ENCODE measurements at places on chromosomes 2 and 18. TPM values are rescaled to one million over a fixed set of nuclear protein-coding genes. Genes with fewer than 3 reads are reported as not detected.

GRCh38 chr2:21693081-21693480 is 569.3 kb downstream of the TDRD15 start:
- H3K27ac ChIP-seq = no peak overlapping the region
- no peak for DNase-seq
- H3K4me1 ChIP-seq = no peaks in the 10 kb centered on the region
- H3K27me3 ChIP-seq = no peaks in the 10 kb centered on the region
- H3K4me3 ChIP-seq = no peak overlapping the region
- no peaks in the 10 kb centered on the region for H3K36me3 ChIP-seq

The GKN1 gene
- not detected for total RNA-seq

DNA sequence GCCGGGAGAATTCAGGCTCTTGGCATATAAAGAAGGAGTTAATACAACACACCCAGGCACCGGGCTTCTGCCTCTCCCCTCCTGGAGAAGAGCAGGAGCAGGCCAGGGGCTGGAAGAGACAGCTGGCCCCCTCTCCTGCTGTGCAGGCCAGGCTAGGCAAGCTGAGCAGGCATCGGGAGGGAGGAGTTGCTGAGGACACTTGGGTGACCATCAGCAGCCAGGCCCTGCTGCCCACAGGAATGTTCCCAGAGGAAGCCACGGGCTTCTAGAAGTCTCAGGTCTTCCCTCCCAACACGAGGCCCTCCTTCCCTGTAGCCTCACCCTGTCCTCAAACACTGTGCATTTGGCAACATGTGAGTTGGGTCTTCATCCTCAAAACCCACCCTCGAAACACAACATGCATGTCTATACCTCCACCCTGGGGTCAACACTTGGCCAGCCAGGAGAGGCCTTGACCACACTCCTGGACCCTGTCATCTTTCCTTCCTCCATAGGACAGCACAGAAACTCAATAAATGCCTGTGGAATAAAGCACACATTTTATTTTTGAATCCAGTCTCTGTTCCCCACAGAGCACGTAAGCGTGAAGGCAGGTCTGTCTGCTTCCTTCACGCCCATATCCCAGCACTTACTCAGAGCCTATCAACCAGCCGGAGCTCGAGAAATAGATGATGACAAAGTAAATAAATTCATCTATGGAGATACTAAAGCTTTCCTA is 433.8 kb upstream of the ID2 start:
- no peaks in the 10 kb centered on the region for H3K27me3 ChIP-seq
- no peaks in the 10 kb centered on the region for H3K4me1 ChIP-seq
- no peak overlapping the region for H3K4me3 ChIP-seq
- no peaks in the 10 kb centered on the region for H3K36me3 ChIP-seq
- H3K27ac ChIP-seq = no peak overlapping the region

GRCh38 chr2:134717286-134718022 is 1.3 kb downstream of the TMEM163 start:
- H3K36me3 ChIP-seq = no peaks in the 10 kb centered on the region
- H3K27ac ChIP-seq = no peak overlapping the region
- peaks cover 4% of the 10 kb centered on the region for H3K27me3 ChIP-seq
- peaks cover 6% of the 10 kb centered on the region for H3K4me1 ChIP-seq

DNA sequence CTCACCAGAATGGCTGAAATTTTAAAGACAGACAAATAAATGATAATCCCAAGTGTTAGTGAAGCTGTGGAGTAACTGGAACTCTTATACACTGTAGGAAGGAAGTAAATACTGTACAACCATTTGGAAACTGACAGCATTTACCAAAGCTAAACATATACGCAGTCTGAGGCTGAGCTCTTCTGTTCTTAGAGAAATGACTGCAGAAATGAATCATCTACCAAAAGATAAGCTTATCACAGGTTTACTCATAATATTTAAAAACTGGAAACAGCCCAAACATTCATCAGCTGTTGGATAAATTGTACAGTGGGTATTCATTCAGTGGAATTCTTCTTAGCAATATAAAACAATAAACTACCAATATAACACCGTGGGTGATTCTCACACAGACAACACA is 218.2 kb upstream of the RAB12 start:
- H3K27me3 ChIP-seq = no peaks in the 10 kb centered on the region

- no peaks in the 10 kb centered on the region for H3K27me3 ChIP-seq
- H3K4me3 ChIP-seq = no peak overlapping the region
- no peak overlapping the region for H3K27ac ChIP-seq
- no peaks in the 10 kb centered on the region for H3K36me3 ChIP-seq
Measured at GRCh38 chr2:175815537-175815936, 186.5 kb downstream of the LNPK start.

DNA sequence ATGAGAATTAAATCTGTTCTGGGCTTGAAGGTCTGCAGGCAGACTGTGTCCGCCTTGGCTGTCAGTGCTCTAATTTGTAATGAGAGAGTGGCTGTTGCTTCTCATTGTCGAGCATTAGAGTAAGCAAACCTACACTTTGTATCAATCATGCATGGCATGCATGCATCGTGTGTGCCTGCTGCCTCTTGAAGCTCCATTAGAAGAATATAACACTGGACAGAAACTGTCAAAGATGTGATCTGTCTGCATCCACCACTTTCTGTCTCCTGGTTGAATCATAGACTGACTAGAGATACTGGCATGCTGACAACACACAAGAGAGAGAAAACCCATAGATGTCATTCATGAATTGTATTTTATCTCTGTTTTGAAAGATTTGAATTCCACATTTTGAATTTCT is 275.0 kb upstream of the NXPH2 start:
- no peaks in the 10 kb centered on the region for H3K36me3 ChIP-seq
- H3K27ac ChIP-seq = no peak overlapping the region
- no peak overlapping the region for H3K4me3 ChIP-seq

The ALK gene
- total RNA-seq = 0.34 TPM

The GAREM1 gene
- 5.2 TPM for total RNA-seq

DNA sequence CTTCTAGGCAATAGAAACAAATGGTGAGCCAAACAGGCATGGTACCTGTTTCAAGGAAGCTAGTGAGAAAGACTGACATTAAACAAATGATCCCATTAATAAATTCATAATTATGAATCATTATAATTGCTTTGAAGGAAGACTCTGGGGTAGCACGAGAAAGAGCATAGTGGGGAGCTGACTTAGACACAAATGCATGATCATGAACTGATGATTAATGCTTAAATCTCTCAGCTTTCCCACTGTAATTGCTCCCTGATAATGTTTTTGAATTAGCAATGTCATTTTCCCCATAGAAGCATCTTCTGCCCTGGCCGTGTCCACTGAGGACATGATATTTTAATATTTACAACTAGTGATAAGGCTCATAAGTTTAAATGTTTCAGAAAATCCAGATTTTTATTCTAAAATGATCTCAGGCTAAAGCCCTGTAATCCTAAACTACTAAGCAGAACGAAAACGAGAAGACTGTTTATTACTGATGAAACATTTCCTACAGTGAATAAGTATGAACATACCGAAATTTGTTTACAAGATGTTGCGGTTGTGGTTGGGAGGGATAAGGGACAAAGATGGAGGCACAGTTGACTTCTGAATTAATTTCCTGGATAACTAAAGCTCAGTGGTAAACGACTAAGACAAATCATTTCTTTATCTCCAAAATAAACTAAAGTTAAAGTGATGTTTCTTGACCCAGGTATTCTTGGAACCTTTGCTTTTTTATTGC is 47.3 kb upstream of the TACR1 start:
- H3K36me3 ChIP-seq = no peaks in the 10 kb centered on the region
- DNase-seq = no peak
- no peaks in the 10 kb centered on the region for H3K4me1 ChIP-seq
- no peak overlapping the region for H3K27ac ChIP-seq

GRCh38 chr2:179049546-179050311 is at the start of gene CCDC141:
Gene CCDC141 (minus strand): TSS chr2:179050137. CDS start chr2:179049941, 196 bp downstream.
- no peak within 1 kb of the TSS for H3K27ac ChIP-seq
- no peak within 1 kb of the TSS for H3K4me3 ChIP-seq
- H3K4me1 ChIP-seq = no peaks in the 10 kb centered on the region

DNA sequence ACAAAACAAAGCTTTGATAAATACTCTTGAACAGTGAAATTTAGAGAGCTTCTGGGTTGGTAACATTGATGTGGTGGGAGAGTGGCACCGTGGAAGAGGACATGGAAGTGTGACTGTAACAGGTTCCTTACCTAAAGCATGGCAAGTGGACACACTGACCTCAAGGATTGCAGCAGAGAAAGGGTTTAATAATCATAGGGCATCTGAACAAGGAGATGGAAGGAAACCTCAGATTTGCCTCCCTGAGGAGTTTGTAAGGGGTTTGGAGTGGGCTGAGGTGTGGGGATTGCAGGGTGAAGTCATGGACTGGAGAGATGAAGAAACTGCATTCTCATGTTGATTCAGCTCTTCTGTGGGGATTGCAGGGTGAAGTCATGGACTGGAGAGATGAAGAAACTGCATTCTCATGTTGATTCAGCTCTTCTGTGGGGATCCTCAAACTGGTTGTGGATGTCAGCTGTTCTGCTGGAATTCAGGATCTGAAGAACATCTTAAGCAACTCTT is 83.8 kb upstream of the TLK1 start:
- H3K27ac ChIP-seq = no peak overlapping the region
- H3K36me3 ChIP-seq = no peaks in the 10 kb centered on the region
- H3K27me3 ChIP-seq = no peaks in the 10 kb centered on the region
- no peak for DNase-seq

DNA sequence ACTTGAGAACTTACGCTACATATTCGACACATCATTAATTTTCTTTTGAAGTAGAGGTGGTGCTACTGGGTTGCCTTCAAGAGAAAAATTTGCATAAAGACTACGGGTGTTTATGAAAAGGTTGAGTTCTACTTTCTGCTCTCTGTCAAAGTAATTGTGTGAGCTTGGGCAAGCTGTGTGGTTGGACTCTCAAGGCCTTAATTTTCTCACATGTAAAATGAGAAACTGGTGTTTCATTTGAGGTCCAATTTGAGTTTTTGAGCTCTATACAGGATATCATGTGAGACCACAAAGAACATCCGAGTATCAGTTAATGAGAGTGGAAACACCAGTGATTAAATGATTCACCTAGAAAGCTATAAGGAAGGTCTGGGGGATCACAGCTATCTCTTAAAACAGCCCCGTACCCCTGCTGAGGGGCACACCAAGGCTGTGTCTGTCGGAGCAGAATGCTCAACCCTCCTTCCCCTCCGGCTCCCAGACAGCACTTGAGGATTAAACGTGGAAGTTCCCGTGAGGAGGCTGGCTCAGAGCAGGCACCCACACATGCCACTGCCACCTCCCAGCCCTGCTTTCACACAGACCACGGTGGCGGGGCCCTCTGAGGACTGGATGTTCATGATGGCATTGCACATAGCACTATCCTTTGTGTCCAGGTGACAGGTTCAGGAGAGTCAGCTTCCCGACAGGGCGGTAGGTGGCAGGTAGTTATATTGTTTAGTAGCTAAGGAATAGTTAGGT is 191.8 kb downstream of the RNF144A start:
- no peaks in the 10 kb centered on the region for H3K4me1 ChIP-seq
- H3K36me3 ChIP-seq = no peaks in the 10 kb centered on the region
- H3K27ac ChIP-seq = no peak overlapping the region
- H3K27me3 ChIP-seq = no peaks in the 10 kb centered on the region
- H3K4me3 ChIP-seq = no peak overlapping the region

GRCh38 chr2:177628831-177629230 is 236.3 kb downstream of the AGPS start:
- H3K36me3 ChIP-seq = no peaks in the 10 kb centered on the region
- no peak overlapping the region for H3K4me3 ChIP-seq
- H3K27me3 ChIP-seq = no peaks in the 10 kb centered on the region
- no peak for DNase-seq
- H3K27ac ChIP-seq = no peak overlapping the region
- no peaks in the 10 kb centered on the region for H3K4me1 ChIP-seq

GRCh38 chr2:236214376-236214995 is 46.3 kb upstream of the GBX2 start:
- H3K36me3 ChIP-seq = no peaks in the 10 kb centered on the region
- no peak for DNase-seq
- no peak overlapping the region for H3K27ac ChIP-seq
- no peak overlapping the region for H3K4me3 ChIP-seq

DNA sequence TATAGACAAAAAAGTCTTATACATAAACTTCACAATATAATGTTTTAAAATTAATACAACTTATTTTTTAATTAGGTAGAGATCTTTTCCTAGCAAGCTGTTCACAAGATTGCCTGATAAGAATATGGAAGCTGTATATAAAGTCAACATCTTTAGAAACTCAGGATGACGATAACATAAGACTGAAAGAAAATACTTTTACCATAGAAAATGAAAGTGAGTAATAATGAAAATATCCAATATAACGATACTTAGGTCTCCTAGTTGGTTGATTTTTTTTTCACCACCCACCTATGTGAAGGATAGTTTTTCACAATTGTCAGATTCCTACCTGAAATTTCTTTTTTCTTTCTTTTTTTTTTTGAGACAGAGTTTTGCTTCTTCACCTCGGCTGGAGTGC is 13.1 kb downstream of the ELP2 start:
- no peaks in the 10 kb centered on the region for H3K4me1 ChIP-seq
- DNase-seq = no peak
- H3K4me3 ChIP-seq = no peak overlapping the region
- no peak overlapping the region for H3K27ac ChIP-seq

DNA sequence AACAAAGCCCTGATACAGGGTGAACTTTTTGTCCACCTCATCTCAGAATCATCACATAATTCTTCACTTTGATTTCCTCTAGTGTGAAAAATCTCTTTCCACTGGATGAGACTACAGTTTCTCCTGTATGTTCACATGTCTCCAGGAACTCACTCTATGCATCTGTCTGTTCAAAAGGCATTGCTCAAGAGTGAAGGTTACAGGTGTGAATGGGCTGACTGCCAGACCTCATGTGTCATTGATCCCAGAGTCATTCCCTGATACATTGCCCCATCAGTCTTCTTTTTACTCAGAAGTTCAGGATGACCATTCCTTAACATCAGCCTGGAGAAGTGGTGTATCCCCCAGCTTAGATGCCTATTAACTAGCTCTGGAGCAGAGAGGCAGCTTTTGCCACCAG is 4.4 kb upstream of the DSC3 start:
- H3K4me1 ChIP-seq = peaks cover 11% of the 10 kb centered on the region
- H3K4me3 ChIP-seq = no peak overlapping the region
- H3K27ac ChIP-seq = no peak overlapping the region
- H3K36me3 ChIP-seq = no peaks in the 10 kb centered on the region
- no peak for DNase-seq

The SPATA3 gene
- total RNA-seq = not detected

The CDK15 gene
- 1.2 TPM for total RNA-seq

The SCG2 gene
- total RNA-seq = 0.94 TPM

- no peak for DNase-seq
- H3K4me3 ChIP-seq = no peak overlapping the region
- H3K36me3 ChIP-seq = no peaks in the 10 kb centered on the region
- H3K4me1 ChIP-seq = no peaks in the 10 kb centered on the region
- H3K27me3 ChIP-seq = no peaks in the 10 kb centered on the region
Measured at GRCh38 chr2:67103157-67103556, 294.0 kb upstream of the ETAA1 start.

- no peaks in the 10 kb centered on the region for H3K27me3 ChIP-seq
- H3K27ac ChIP-seq = no peak overlapping the region
- H3K4me3 ChIP-seq = no peak overlapping the region
- DNase-seq = no peak
- no peaks in the 10 kb centered on the region for H3K4me1 ChIP-seq
- no peaks in the 10 kb centered on the region for H3K36me3 ChIP-seq
Measured at GRCh38 chr2:136497709-136498108, 267.6 kb upstream of the THSD7B start.

The SKOR2 gene
- total RNA-seq = not detected

- H3K4me1 ChIP-seq = peaks cover 7% of the 10 kb centered on the region
- H3K4me3 ChIP-seq = no peak overlapping the region
- no peaks in the 10 kb centered on the region for H3K36me3 ChIP-seq
- H3K27ac ChIP-seq = no peak overlapping the region
- no peak for DNase-seq
Measured at GRCh38 chr18:58303363-58303762, 259.3 kb downstream of the NEDD4L start.

- no peak for DNase-seq
- H3K36me3 ChIP-seq = no peaks in the 10 kb centered on the region
- H3K27me3 ChIP-seq = no peaks in the 10 kb centered on the region
- no peak overlapping the region for H3K4me3 ChIP-seq
- no peak overlapping the region for H3K27ac ChIP-seq
- no peaks in the 10 kb centered on the region for H3K4me1 ChIP-seq
Measured at GRCh38 chr18:34003687-34004086, 221.0 kb downstream of the NOL4 start.

Measured in thyroid gland (tissue), 4 donors.